Stomach (tissue), 19 donors: ENCODE measurements at places on chromosomes 11 and 22. TPM values are rescaled to one million over a fixed set of nuclear protein-coding genes. Genes with fewer than 3 reads are reported as not detected.

POU2AF1 gene
- 4.0 TPM for total RNA-seq

GRCh38 chr11:78392854-78393253, 24.8 kb downstream of the GAB2 start:
- H3K4me1 ChIP-seq, result peaks cover 22% of the 10 kb centered on the region
- no peaks in the 10 kb centered on the region for H3K36me3 ChIP-seq
- DNase-seq, result no peak

DNA sequence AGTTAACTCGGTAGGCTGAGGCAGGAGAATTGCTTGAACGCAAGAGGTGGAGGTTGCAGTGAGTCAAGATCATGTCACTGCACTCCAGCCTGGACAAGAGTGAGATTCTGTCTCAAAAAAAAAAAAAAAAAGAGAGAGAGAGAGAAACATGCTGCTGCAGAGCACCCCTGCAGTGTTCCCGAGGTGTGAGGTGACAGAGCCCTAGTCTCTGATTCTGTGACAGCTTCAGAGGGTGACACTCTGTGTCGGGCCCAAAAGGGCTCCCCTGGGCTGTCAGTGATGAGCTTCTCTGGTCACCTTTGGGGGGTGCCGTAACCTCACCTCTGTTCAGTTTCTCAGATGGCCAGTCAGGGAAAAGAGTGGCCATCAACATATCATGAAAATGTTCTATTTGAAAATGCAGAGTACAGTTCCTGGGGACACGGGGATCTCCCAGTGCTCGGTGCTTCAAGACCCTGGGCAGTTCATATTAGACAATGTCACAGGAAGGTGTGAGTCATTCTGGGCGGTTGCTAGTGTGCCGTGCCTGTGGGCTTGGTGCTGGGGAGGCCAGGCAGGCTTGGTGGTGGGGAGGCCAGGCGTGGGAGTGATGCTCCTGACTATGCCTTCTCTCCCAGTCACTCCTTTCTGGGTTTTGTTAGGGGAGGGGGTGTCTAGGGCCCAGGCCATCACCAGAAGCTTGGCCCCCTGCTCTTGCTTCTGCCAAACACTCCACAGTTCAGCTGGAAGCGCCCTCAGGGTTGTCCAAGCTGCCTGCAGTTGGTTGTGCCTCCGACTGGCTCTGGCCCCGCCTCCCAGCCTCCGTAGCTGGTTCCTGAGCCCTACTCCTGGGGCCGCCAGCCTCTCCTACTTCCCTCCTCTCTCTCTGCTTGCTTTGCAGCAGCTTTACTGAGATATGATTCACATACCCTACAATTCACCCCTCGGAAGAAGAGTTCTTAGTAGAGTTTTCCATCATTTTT, 52.5 kb upstream of the CLDN5 start:
- H3K27me3 ChIP-seq, result peaks cover 47% of the 10 kb centered on the region
- H3K4me1 ChIP-seq, result no peaks in the 10 kb centered on the region
- H3K4me3 ChIP-seq, result no peak overlapping the region
- no peaks in the 10 kb centered on the region for H3K36me3 ChIP-seq
- no peak overlapping the region for H3K27ac ChIP-seq

DNA sequence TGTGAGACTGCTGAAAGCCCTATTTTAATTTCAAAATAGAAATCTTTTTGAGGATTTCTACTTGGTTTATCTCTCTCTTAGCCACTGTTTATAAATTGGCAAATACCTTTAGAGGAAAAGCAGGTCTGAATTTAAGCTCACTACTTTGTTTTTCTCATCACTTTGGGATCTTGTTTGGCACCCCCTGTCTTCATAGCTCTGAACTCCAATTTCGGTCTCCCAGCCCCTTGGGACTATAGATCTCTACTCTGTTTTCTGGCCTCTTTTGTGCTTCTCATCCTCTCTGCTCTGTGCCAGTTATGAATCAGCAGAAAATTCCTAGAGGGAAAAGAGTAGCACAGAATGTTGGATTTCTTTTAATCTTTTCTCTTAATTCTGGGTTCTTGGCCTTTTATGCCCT, 118.3 kb downstream of the CYP2R1 start:
- H3K4me3 ChIP-seq, result no peak overlapping the region
- no peak for DNase-seq
- no peaks in the 10 kb centered on the region for H3K4me1 ChIP-seq
- H3K27ac ChIP-seq, result no peak overlapping the region

- no peaks in the 10 kb centered on the region for H3K36me3 ChIP-seq
- no peaks in the 10 kb centered on the region for H3K27me3 ChIP-seq
- no peak overlapping the region for H3K4me3 ChIP-seq
- no peak for DNase-seq
- peaks cover 15% of the 10 kb centered on the region for H3K4me1 ChIP-seq
These were observed 337.4 kb downstream of the LARGE1 start for GRCh38 chr22:33582822-33583400.

UBQLNL gene
- total RNA-seq, result not detected

LRRC74B gene
- not detected for total RNA-seq

OR4A5 gene
- total RNA-seq, result not detected

DNA sequence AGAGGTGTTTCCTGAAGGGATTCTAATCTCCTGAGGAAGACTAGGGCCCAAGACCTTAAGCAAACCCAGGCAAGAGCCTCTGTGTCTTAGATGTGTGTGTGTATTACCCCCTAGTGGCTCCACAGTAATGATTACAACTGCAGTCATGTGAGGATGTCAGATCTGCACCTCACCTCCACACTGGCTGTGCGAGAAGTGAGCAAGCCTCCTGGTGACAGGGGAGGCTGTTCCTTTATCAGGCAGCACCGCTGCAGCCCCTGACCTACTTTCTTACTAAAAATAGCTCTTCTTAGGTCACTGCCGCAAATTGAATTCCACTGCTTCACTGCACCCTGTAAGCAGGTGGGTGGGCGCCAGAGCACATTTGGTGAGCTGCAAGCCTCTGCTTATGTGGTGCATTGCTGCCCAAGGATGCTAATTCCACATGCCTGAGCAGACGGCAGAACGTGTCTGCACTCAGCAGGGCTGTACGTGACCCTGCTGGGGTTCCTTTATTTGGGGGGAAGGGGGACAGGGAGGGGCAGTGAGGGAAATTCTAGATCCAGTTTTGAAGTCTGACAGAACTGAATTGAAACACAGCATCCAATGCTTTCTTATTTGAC, 112.4 kb downstream of the KCNC1 start:
- no peaks in the 10 kb centered on the region for H3K36me3 ChIP-seq
- H3K4me1 ChIP-seq, result no peaks in the 10 kb centered on the region
- no peak for DNase-seq

RTN4RL2 gene
- 8.1 TPM for total RNA-seq

DNA sequence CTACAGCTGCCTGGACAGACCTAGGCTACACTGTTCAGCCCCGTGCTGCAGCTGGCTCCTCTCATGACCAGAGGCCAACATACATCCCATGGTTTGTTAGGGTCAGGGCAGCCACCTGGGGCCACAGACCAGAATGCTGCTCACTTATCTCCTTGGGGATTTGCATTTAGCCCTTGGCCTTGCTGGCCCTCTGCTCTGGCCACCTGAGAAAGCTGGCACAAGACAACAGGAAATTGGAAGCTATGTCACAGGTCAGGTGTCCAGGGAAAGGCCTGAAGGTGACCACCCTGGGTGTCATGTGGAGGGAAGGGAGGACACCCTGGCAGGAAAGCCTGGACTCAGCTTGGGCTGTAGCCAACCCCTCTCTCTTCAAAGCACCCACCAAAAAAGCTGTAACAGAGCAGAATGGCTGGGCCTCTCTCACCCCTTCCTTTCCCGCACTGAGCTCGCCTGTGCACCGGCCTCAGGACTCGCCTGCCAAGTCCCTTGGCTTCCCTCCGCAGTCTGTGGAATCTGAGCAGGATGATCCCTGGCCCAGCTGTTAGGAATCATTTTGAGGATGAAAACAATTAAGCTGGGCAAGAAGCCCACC, 86.3 kb downstream of the SNX19 start:
- no peaks in the 10 kb centered on the region for H3K27me3 ChIP-seq
- no peaks in the 10 kb centered on the region for H3K36me3 ChIP-seq
- no peak overlapping the region for H3K27ac ChIP-seq
- no peak overlapping the region for H3K4me3 ChIP-seq
- DNase-seq, result peak; percentile 83

AP2A2 gene
- total RNA-seq, result 64.5 TPM

DNA sequence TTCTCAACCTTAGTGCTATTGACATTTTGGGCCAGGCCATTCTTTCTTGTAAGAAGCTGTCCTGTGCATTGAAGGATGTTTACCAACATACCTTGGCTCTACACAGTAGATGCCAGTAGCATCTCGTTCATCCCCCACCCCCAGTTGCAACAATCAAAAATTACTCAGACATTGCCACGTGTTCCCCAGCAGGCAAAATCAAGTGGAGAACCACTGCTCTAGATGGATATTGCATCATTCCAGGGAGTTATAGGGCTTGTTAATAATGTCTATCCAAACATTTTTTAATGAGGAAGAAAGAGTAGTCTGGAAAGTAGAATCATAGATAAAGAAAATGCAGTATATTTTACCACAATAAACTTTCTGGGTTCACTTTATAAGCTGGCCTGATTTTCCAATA, 64.1 kb downstream of the PRMT3 start:
- no peak overlapping the region for H3K4me3 ChIP-seq
- H3K36me3 ChIP-seq, result peaks cover 18% of the 10 kb centered on the region
- H3K27ac ChIP-seq, result no peak overlapping the region
- no peaks in the 10 kb centered on the region for H3K27me3 ChIP-seq
- no peak for DNase-seq
- no peaks in the 10 kb centered on the region for H3K4me1 ChIP-seq

- peak overlapping the region; percentile 85 for H3K27ac ChIP-seq
- no peaks in the 10 kb centered on the region for H3K27me3 ChIP-seq
- H3K4me3 ChIP-seq, result peak overlapping the region; percentile 21
- H3K4me1 ChIP-seq, result peaks cover 58% of the 10 kb centered on the region
- no peaks in the 10 kb centered on the region for H3K36me3 ChIP-seq
These were observed 14.9 kb upstream of the TSKU start for GRCh38 chr11:76768088-76768908.

CASP5 gene
- total RNA-seq, result not detected

DNA sequence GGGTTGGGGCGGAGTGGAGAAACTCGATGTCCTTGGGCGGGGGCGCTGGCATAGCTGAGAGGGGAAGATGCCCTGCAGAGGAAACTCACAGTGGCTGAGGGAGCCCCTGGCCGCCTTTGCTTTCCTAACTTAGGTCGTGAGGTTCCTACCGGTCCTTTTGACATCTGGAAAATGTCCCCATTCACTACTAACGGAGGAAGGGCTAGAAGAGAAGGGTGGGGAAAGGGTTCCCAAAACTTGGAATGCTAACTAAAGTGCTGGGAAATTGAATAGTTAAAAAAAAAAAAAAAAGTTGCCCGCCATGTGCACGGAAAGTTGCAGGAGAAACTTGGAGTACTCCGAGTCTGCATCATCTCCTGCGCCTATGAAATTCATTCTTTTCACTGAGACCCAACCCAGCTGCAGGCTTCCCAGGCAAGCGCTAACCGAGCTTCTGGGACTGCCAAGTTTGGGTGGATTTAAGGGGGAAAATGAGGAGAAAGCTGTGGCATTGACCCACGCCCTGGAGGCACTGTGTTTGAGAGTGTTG, 796 bp downstream of the TIMP3 start:
- H3K27me3 ChIP-seq, result peaks cover 49% of the 10 kb centered on the region
- H3K4me3 ChIP-seq, result peak overlapping the region; percentile 82
- H3K27ac ChIP-seq, result peak overlapping the region; percentile 42
- no peak for DNase-seq
- peaks cover 20% of the 10 kb centered on the region for H3K4me1 ChIP-seq
- H3K36me3 ChIP-seq, result no peaks in the 10 kb centered on the region

YPEL4 gene
- 0.29 TPM for total RNA-seq

DNA sequence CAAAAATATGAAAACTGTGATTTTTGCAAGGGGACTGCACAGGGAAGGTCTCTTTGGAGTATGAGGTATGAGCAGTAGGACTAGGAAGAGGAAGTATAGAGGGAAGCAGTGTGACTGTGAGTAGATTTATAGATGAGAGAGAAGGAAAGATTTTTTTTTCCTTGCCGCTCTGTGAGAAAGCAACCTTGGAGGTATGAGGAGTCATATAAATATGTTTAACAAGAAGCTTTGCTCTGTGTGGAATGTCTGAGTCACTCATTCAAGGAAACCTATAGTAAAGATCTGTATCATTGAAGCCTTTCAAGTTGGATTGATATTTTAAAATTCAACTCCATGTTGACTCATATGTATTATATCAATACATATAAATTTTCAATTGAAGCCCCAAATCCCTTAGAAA, 26.2 kb downstream of the DNHD1 start:
- H3K4me3 ChIP-seq, result no peak overlapping the region
- H3K36me3 ChIP-seq, result peaks cover 23% of the 10 kb centered on the region
- DNase-seq, result no peak
- no peaks in the 10 kb centered on the region for H3K4me1 ChIP-seq

KREMEN1 gene
- 13.2 TPM for total RNA-seq

TIMM10B gene
- total RNA-seq, result 9.3 TPM

- peak overlapping the region; percentile 87 for H3K27ac ChIP-seq
- H3K27me3 ChIP-seq, result no peaks in the 10 kb centered on the region
- peaks cover 23% of the 10 kb centered on the region for H3K4me1 ChIP-seq
- no peaks in the 10 kb centered on the region for H3K36me3 ChIP-seq
- peak overlapping the region; percentile 98 for H3K4me3 ChIP-seq
These were observed 813 bp upstream of the BTBD10 start for GRCh38 chr11:13463779-13464290.

PLA2G6 gene
- total RNA-seq, result 30.0 TPM

- H3K27ac ChIP-seq, result no peak overlapping the region
- H3K4me3 ChIP-seq, result no peak overlapping the region
- no peaks in the 10 kb centered on the region for H3K36me3 ChIP-seq
- no peaks in the 10 kb centered on the region for H3K27me3 ChIP-seq
- DNase-seq, result no peak
- H3K4me1 ChIP-seq, result no peaks in the 10 kb centered on the region
These were observed 35.0 kb upstream of the OR6M1 start for GRCh38 chr11:123841174-123841573.

DNA sequence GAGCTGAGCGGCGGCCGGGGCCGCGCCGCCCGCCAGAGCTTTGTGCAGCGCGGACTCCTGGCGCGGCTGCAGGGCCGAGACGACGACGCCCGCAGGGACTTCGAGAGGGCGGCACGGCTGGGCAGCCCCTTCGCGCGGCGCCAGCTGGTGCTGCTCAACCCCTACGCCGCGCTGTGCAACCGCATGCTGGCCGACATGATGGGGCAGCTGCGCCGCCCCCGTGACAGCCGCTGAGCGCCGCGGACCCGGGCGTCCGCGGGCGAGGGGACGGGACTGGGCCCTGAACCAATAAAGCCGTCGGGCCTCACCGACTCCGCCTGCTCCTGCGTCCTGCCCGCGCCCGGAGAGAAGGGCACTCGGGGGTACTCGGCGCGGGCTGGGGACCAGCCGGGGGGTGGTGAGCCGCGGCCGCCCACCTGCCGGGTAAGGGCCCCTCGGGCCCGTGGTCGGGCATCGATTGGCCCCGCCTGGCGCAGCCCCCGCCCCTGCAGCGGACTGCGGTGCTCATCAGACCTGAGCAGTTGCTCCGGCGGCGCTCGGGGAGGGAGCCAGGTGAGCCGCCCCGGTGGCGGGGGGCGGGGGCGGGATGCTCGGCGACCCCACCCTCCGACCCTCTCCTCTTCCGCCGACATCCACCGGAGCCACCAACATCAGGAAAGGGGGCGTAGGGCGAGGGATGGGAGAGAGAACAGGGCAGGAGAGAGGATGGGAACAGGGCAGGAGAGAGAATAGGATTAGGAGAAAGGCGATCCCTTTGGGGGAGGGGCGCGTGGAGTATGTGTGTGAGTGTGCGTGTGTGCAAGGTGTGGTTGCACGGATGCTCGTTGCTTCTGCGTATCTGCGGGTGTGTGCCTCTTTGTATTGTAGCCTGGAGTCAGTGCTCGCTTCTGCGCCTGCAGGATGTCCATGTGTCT, at the start of gene TMEM25:
TSS of gene TMEM25 (plus strand) at position 510 of the 914 bp plus-strand sequence. CDS start 610 bp downstream, outside the sequence.
- H3K27me3 ChIP-seq, result no peaks in the 10 kb centered on the region
- H3K27ac ChIP-seq, result peak within 1 kb of the TSS; percentile 77
- H3K36me3 ChIP-seq, result peaks cover 21% of the 10 kb centered on the region
- DNase-seq, result peak; percentile 87
- H3K4me1 ChIP-seq, result peaks cover 42% of the 10 kb centered on the region
- peak within 1 kb of the TSS; percentile 92 for H3K4me3 ChIP-seq

SLCO2B1 gene
- 9.4 TPM for total RNA-seq

- H3K4me1 ChIP-seq, result peaks cover 29% of the 10 kb centered on the region
These were observed 123.5 kb downstream of the UVRAG start for GRCh38 chr11:75938543-75938942.
